ENCODE measurements at places on chromosomes 6 and 20.

- peak; percentile 36 for DNase-seq
These were observed 189.8 kb downstream of the ZDHHC14 start for GRCh38 chr6:157570752-157571151.

DNA sequence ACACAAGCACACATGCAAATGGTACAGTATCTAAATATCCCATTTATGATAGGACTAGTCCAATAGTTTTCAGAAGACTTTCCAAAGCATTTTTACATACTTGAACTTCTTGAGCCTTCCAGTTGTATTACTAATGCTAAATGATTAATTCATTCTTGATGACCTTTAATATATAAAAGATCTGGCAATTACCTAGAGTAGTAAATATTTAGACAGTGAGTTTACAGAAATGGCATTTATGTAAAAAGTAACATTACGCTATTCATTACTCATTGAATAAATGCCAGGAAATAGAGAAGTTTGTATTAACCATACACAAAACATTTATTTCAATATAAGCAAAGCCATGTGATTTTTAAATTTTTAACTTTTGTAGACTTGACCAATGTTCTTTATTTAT lies 158.8 kb downstream of the DST start:
- DNase-seq: no peak

DNA sequence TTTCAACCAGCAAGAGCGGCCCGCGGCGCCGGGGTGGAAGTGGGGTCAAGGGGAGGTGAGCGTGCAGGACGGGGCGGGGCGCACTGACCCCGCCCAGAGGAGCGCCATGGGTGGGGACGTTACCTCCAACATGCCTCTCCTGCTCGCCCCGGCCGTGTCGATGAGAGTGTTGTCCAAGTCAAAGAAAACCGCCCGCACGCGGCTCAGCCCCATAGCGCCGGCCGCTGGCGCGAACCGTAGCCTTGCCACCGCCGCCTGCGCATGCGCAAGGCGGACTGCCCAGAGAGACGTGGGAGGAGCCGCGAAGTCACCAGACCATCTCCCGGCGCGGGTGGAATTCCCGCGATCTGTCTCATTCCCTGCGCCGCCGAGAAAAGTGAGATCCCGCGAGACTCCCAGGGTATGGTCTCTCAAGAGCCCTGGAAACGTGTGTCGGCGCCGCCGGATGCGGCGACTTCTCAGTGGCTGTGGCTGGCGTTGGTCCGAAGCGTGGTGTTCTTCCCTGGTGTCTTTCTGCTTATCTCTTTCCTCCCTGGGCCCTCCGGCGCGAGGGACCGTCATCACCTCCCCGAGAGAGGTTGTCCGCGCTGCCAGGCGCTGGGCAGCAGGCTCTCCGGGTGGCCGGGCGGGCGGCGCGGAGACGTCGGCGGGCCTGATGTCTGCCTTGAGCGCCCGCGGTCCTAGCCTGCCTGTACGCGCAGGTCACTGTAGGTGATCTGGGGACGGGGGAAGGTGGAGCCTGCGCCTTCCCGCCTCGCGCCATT lies at the start of gene NANP:
TSS of gene NANP (minus strand) at position 279 of the 764 bp plus-strand sequence. CDS start at position 213, 66 bp downstream.
- DNase-seq: peak; percentile 98

DNA sequence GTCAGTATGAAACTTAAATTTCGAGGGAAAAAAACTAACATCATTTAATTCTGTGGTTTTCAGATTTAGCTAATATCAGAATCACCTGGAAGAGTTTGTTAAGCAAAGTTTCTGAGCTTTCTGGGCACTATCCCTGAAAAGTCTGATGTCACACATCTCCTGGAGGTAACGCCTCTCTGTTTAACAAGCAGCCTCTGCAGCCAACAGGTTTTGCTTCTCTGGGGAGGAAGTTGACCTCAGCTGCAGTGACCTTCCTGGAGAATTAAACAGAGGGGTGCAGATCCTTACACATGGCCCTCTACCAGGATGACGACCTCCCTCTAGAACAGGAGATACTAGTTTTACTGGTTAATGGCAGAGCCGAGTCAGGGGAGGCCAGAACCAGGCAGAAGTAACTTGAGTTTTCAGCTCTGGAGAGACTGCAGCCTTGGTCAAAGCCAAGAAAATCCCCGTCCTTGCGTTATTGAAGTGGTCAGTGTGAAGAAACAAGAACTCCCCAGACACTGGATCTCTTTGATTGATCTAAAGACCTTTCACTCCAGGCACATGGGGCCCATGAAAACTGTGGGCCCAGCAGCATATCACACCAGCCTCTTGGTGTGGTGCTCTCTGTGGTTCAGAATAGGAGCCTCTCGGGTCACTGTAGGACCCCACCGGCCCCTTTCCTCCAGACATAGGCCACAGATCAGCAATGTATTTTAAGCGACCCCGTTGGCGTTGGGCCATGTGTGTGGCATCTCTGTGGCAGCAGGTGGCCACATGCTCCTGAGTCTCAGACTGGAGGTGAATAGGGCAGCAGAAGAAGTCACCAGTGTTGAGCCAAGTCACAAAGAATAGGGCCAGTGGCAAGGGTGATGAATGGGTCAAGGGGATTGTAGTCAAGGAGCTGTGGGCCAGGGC lies 33.4 kb upstream of the CCR6 start:
- DNase-seq: no peak

- no peak for DNase-seq
These were observed 70.5 kb upstream of the FAM184A start for GRCh38 chr6:119148825-119149525.

DNA sequence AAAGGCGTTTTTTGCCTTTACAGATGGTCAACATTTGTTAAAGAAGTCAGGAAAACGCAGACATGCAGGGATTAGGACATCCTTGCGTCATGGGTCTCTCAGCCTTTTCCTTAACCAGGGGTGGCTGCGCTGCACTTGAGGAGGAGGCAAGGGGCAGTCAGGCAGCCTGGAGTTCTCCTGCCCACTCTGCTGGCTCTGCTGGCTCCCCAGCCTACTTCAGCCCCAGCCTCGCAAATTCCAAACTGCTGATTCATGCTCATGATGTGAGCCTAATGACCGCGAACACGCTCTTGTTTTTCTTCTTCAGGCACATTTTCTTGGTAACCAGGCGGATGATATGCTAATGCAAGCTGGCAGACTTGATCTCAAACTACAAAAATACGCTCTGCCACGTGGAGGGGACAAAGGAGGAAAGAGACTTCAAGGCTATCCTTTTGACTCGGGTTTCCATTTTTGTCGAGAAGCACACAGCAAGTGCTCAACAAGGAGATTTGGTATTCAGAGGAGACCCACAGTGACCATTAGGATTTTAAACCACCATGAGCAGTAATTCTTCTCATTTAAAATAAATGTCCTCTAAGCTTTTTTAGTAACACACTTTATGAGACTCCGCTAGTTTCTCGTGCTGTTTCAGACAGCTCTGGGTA lies 290.3 kb upstream of the STXBP5 start:
- peak; percentile 88 for DNase-seq

- no peak for DNase-seq
These were observed 113.8 kb downstream of the CEBPB start for GRCh38 chr20:50304501-50304856.

DNA sequence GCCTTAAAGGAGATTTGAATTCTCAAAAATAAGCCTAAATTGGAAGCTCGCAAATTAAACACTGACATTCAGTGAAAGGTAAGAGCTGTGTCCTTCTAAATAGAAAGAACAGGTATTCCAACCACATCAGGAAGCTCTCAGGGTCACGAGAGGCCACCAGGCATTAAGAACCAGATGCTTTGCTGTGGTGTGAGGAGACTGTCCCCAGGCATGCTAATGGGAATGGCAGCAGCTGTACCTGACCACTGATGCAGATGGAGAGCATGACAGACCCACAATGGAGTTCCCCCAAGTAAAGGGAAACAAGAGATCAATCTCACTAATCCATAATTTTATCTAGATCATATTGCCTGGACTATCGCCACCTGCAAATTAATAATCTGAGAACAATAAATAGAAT lies 658.9 kb upstream of the NOX3 start:
- no peak for DNase-seq

GRCh38 chr6:14166839-14167238 lies 49.3 kb downstream of the CD83 start:
- DNase-seq: no peak

- peak; percentile 70 for DNase-seq
These were observed 192.2 kb upstream of the POU3F2 start for GRCh38 chr6:98641949-98642719.

- no peak for DNase-seq
These were observed 39.6 kb upstream of the PDE7B start for GRCh38 chr6:135811644-135812526.
